Breast epithelium (tissue), 4 donors: ENCODE measurements at places on chromosomes 3 and 15.

DNA sequence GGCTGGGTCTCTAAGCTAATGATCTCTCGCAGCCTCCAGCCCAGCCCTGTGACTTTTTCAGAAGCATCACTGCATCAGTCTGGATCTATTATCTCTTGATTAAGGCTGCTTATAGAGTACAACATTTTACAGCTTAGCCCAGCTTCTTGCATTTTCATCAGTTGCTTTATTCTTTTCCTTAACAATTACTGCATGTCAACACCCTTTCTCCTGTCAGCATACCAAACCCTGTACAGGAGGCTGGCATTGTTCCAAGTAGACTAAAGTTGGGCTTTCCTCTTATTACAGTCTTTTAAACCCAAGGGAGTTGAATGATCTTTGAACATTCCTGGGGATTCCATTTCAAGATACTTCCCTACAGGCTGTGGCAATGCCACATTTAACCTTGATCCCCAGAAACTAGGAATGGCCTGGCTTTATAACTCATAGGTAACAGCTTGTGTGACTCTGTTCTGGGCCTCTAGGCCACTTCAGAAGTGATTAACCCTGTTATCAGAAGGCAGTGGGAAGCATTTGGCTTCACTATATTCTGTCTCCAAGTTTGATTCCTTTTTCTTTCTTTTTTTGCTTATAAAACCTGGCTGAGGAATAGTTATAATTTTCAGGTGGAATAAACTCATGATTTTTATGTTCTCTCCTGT, 182.9 kb downstream of the KCNMB2 start:
- no peak for DNase-seq

DNA sequence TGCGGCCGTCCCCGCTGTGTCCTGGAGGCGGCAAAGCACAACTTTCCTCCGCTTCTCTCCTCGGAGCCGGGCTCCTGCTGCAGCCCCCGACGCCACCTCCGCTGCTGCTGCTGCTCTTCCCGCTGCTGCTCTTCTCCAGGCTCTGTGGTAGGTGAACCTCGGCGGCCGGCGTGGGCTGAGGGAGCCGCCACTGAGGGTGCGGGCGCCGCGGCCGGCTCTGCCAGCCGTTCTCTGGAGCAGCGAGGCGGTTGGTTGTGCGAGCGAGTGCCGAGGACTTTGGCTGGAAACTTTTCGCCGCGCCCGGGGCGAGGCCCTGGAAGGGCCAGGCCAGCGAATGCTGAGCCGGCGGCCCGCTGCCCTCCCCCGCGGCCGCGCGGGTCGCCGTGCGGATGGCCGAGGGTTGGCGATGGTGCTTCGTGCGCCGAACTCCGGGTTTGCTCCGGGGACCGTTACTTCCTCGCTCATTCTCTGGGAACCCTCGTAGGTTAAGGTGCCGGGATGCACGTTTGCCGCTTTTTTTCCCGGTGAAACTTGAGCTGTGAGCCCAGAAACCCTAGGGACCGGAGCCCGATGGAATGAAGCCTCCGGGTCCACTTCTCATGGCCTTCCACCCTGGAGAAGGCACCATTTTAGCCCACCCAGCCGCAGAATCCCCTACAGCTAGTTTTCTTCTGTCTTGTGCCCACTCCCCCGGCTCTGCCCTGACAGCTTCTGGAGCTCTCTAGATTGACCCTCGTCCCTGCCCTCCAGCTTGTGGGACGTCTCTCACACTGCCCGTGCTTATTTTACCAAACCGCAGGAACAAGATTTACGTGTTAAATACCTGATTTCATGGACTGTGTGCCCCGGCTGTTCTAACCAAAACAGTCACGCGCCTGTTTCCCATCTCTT, 660 bp downstream of the NECTIN3 start:
- no peak for DNase-seq

GRCh38 chr3:43789028-43789427, 98.3 kb downstream of the ABHD5 start:
- DNase-seq = no peak

DNA sequence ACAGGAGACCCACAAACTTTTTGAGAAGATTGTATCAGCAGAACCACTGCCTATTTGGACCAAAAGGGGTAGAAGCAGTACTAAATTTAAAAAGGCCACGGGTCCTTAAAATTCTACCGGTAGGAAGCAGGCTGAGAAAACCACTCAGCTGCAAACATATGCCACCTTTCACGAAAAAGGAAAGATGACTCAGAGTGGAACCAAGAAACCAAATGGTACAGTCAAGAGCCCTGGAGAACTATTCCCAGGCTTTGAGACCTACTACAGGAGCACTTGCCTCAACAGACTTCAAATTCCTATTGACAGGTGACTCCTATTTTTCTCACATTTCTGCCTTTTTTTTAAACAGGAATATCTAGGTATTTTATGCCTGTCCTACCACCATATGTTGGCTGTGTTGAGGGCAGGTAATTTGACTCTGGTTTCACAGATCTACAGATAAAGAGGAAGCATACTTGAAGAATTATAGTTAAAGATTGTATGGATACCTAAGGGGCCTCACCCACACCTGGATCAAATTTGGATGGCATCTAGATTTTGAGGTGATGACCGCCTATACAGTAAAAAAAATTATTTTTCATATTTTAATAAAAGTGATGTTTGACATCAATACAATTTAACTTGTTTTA, 10.1 kb downstream of the GOLIM4 start:
- DNase-seq = no peak

GRCh38 chr3:127791221-127791913, 30.9 kb downstream of the MGLL start:
- peak; percentile 33 for DNase-seq

- no peak for DNase-seq
Observed at GRCh38 chr3:169466990-169467389, 196.5 kb downstream of the MECOM start.

DNA sequence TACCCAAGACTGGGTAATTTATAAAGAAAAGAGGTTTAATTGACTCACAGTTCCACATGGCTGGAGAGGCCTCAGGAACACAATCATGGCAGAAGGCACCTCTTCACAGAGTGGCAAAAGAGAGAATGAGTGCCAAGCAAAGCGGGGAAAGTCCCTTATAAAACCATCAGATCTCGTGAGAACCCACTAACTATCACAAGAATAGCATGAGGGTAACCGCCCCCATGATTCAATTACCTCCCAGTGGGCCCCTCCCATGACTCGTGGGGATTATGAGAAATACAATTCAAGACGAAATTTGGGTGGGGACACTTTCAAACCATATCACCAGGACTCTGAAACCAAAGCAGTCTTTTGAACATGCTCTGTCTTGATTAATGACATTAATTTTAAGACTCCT, 7.0 kb downstream of the RTP3 start:
- no peak for DNase-seq

GRCh38 chr3:21484057-21484827, 266.8 kb downstream of the ZNF385D start:
- no peak for DNase-seq

GRCh38 chr15:56292546-56293316, 49.1 kb upstream of the RFX7 start:
- DNase-seq = no peak

- DNase-seq = no peak
Observed at GRCh38 chr3:57192028-57192427, 7.8 kb downstream of the HESX1 start.

- DNase-seq = no peak
Observed at GRCh38 chr15:58403581-58403980, 28.2 kb upstream of the LIPC start.

DNA sequence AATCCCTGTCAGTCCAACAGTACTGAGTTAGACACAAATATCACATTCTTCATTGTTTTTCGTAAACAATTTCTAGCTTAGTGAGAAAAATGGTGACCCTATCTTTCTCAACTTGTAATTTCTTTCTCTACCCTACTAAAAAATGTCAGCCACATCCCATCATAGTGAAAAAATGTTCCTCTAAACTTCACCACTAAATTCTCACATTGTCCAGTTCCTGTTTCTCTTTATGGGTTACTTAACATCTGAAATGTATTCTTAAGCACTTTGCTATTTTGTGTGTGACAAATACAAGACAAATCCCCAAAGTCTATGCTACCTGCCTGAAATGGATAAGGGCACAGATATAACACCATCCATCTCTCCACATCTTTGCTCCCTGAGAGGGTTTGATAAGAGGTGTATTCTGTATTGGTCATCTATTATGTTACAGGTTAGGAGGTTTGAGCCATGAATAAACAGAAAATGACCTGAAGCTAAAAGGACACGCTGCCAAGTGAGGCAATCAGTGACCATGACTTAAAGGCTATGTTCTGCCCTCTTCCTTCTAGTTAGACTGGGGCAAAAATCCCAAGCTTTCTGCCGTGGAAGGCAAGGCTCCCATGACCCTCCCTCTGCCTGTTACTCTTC, 118.2 kb downstream of the GADL1 start:
- DNase-seq = no peak

GRCh38 chr3:178676942-178677790, 140.9 kb downstream of the KCNMB2 start:
- no peak for DNase-seq

GRCh38 chr15:99951511-99951910, 218.3 kb upstream of the LYSMD4 start:
- no peak for DNase-seq

DNA sequence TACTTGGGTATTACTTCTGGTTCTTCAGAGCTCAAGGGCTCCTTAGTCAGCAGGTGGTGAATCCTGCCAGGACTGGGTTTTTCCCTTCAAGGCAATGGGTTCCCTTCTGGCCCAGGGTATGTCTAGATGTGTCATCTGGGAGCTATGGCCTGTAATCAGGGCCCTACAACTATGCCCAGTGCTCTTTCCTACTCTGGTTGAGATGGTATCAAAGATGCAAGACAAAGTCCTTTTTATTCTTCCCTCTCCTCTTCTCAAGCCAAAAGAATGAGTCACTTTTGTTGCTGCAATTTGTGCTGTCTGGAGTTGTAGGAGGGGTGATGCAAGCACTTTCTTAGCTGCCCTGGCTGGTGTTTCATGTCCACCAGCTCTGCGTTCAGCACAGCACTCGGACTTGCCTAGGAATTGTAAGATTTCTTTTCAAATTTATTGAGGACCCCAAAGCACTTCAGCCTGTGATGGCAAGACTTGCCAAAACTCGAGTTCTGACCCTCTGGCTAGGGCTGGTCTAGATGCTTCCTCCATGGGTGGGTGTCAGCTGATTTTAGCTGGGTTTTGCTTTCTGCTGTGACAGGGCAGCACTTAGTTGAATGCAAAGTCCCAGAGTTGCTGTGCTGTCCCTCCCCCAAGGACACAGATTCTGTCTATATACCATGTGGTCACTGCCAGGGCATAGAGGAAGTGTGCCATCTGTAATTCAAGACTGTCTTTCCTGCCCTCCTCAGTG, 129.2 kb upstream of the CBLB start:
- peak; percentile 44 for DNase-seq

GRCh38 chr3:185757176-185757575, 67.7 kb downstream of the IGF2BP2 start:
- no peak for DNase-seq

GRCh38 chr3:17678116-17678741, 64.2 kb downstream of the TBC1D5 start:
- no peak for DNase-seq
